ENCODE measurements at places on chromosomes 2 and 18.

DNA sequence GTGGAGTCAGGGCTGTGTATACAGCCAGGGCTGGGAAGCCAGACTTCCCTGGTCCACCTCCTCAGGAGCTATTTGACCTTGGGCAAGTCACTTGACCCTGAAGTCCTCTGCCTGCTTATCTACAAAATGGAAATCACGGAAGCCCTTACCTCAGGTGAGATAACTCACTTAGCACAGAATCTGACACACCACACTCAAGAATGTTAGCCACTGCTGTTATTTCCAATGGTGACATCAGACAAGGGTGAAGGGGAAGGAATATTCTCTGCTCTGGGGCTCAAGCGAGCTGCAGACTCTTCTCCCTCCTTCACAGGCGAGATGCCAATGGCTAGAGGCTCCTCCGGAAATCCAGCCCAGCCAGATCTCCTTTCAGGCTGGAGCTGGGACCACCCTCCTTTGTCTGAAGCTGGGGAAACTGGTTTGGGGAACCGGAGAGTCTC is 189.6 kb downstream of the HAUS1 start:
- no peaks in the 10 kb centered on the region for H3K4me1 ChIP-seq
- no peak overlapping the region for H3K4me3 ChIP-seq
- no peak overlapping the region for H3K27ac ChIP-seq
- peak; percentile 30 for DNase-seq
- H3K27me3 ChIP-seq: no peaks in the 10 kb centered on the region

- no peaks in the 10 kb centered on the region for H3K36me3 ChIP-seq
- no peaks in the 10 kb centered on the region for H3K27me3 ChIP-seq
- peak; percentile 53 for DNase-seq
- H3K4me1 ChIP-seq: peaks cover 3% of the 10 kb centered on the region
- H3K4me3 ChIP-seq: no peak overlapping the region
These were observed 323.0 kb downstream of the TXNL1 start for GRCh38 chr18:56315363-56315762.

- no peaks in the 10 kb centered on the region for H3K27me3 ChIP-seq
- peak; percentile 86 for DNase-seq
- H3K27ac ChIP-seq: peak overlapping the region; percentile 77
- peaks cover 36% of the 10 kb centered on the region for H3K4me1 ChIP-seq
- no peaks in the 10 kb centered on the region for H3K36me3 ChIP-seq
- H3K4me3 ChIP-seq: no peak overlapping the region
These were observed 96.3 kb upstream of the THUMPD2 start for GRCh38 chr2:39875182-39875913.

GRCh38 chr2:72745679-72746368 is 80.0 kb downstream of the EXOC6B start:
- peak; percentile 85 for DNase-seq
- H3K4me3 ChIP-seq: no peak overlapping the region
- H3K36me3 ChIP-seq: no peaks in the 10 kb centered on the region
- H3K27ac ChIP-seq: no peak overlapping the region
- H3K27me3 ChIP-seq: no peaks in the 10 kb centered on the region
- peaks cover 19% of the 10 kb centered on the region for H3K4me1 ChIP-seq

DNA sequence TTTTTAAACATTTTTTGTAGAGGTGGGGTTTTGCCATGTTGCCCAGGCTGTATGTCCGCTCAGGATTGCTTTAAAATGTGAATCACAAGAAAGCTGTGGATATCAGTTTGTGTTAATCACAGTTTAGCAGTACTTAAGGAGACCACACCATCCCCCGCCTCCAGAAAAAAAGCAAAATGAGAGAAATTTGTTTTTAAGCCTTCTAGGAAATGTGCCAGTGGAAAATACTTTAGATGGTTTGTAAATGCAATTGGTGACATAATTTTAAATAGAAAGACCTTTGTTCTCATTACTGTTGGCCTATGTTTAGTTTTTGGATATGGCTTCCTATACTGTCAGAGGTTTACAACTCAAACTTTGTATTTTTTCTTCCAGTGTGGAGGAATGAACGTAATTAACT is 27.0 kb downstream of the GCA start:
- H3K27me3 ChIP-seq: peaks cover 9% of the 10 kb centered on the region
- H3K27ac ChIP-seq: no peak overlapping the region
- no peak for DNase-seq
- H3K4me3 ChIP-seq: no peak overlapping the region
- no peaks in the 10 kb centered on the region for H3K36me3 ChIP-seq

DNA sequence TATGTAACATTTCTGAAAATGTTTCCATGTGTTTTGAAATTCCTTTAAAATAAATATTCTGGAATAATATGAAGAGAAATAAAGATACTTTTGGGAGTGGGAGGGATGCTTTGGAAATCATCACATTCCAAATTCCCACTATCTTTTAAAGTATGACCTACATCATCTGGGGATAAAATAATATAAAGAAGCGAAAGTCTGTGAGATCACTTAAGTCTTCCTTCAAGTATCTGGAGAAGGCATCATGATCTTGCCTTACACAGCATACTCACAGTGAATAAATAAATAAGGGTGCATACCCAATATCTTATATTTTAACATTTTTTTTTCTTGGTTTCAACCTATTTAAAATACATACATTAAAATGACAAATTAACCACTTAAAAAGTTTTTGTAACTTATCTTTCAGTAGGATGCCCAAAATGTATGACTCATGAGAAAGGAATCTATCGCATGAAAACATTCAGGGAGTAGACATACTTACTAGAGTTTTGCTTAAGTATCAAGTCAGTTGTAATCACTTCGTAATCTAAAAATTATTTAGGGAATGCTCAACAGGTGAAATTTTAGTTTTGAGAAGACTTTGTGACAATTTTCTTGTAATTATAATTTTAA is 248.3 kb upstream of the COL3A1 start:
- H3K27me3 ChIP-seq: no peaks in the 10 kb centered on the region
- no peak overlapping the region for H3K4me3 ChIP-seq
- no peaks in the 10 kb centered on the region for H3K36me3 ChIP-seq
- H3K4me1 ChIP-seq: no peaks in the 10 kb centered on the region
- H3K27ac ChIP-seq: no peak overlapping the region

- peaks cover 4% of the 10 kb centered on the region for H3K36me3 ChIP-seq
- H3K4me1 ChIP-seq: no peaks in the 10 kb centered on the region
- H3K27ac ChIP-seq: no peak overlapping the region
- H3K4me3 ChIP-seq: no peak overlapping the region
- no peak for DNase-seq
These were observed 8.8 kb upstream of the TTLL4 start for GRCh38 chr2:218701806-218702205.

GRCh38 chr2:178317811-178318210 is 123.5 kb downstream of the OSBPL6 start:
- no peak overlapping the region for H3K4me3 ChIP-seq
- H3K4me1 ChIP-seq: no peaks in the 10 kb centered on the region
- DNase-seq: no peak
- H3K27me3 ChIP-seq: no peaks in the 10 kb centered on the region
- H3K36me3 ChIP-seq: no peaks in the 10 kb centered on the region

GRCh38 chr2:158999458-158999857 is 31.0 kb downstream of the TANC1 start:
- H3K36me3 ChIP-seq: peaks cover 11% of the 10 kb centered on the region
- H3K27me3 ChIP-seq: no peaks in the 10 kb centered on the region
- H3K4me3 ChIP-seq: no peak overlapping the region
- peak overlapping the region; percentile 31 for H3K27ac ChIP-seq
- peaks cover 56% of the 10 kb centered on the region for H3K4me1 ChIP-seq
- DNase-seq: peak; percentile 43
